Astrocyte of the spinal cord (primary cell): ENCODE measurements at places on chromosomes 13 and 19.

DNA sequence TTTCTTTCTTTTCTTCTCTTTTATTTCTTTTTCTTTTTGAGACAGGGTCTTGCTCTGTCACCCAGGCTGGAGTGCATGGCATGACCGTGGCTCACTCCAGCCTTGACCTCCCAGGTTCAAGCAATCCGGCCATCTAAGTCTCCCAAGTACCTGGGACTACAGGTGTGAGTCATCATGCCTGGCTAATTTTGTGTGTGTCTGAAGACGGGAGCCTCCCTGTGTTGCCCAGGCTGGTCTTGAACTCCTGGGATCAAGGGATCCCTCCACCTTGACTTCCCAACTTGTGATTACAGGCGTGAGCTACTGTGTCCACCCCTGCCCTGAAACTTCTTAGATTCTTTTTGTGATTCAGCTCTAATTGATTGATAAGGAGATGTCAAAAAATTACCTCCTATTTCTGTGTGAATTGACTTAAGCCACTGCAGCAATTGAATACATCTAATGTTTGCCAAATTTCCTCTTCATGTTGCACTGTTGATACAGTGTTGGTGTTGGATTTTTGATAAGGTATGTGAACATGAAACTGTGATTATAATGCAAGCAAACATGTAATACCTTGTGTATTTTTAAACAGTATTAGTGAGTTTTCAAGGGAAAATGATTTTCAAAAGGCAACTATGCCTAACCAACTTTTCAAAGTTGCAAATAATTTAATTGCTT, 22.6 kb downstream of the KLF5 start:
- DNase-seq, result no peak

- DNase-seq, result no peak
Observed at GRCh38 chr13:29948244-29948643, 97.8 kb upstream of the UBL3 start.

DNA sequence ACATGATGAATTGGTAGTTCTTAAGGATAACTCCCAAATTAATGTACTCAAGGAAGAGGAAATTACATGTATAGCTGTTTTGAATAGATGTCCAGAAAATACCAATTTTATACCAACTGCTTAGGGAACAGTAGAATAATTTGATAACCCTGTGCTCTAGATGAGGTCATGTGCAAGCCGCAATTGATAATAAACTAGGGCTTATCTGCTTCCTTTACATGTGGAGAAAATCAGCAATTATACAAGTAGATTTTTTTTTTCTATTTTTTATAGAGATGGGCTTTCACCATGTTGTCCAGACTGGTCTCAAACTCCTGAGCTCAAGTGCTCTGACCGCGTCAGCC, 9.3 kb downstream of the TPT1 start:
- no peak for DNase-seq

- peak; percentile 47 for DNase-seq
Observed at GRCh38 chr19:55579766-55580621, 654 bp downstream of the ZNF579 start.

GRCh38 chr19:29622166-29623070, 16.3 kb downstream of the POP4 start:
- DNase-seq, result peak; percentile 10

DNA sequence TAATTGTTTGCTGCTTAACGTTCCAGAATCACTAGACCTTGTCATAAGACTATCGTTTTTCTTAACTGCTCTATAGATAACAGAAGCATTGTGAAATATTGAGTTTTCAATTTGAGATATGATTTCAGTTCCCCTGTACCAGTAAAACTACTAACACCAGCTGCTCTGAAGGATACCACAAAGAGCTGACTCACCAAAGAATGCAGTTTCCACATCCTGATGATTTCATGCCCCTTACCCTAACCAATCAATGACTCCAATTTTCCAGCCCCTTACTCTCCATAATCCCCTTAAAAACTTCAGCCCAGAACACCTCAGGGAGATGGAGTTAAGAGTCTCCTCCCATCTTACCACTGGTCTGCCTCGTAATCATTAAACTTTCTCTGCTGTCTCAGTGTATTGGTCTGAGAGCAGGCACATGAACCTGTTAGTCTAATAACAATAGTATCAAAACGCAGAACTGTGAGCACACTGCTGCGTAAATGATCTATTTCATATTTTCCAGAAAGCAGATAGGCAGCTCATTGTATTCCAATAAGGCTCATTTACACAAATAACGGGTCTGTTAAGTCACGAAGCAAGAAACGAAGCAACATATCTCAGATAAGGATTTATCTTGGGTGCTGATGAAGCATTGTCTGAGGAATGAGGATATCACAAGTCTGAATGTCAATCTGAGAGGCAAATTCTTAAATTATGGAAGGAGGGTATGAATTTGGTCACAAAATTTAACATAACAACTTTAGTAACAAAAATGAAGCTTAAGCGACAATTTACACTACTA, 14.1 kb upstream of the CCNA1 start:
- peak; percentile 73 for DNase-seq

GRCh38 chr19:34220472-34221063, 33.8 kb upstream of the GARRE1 start:
- peak; percentile 57 for DNase-seq

DNA sequence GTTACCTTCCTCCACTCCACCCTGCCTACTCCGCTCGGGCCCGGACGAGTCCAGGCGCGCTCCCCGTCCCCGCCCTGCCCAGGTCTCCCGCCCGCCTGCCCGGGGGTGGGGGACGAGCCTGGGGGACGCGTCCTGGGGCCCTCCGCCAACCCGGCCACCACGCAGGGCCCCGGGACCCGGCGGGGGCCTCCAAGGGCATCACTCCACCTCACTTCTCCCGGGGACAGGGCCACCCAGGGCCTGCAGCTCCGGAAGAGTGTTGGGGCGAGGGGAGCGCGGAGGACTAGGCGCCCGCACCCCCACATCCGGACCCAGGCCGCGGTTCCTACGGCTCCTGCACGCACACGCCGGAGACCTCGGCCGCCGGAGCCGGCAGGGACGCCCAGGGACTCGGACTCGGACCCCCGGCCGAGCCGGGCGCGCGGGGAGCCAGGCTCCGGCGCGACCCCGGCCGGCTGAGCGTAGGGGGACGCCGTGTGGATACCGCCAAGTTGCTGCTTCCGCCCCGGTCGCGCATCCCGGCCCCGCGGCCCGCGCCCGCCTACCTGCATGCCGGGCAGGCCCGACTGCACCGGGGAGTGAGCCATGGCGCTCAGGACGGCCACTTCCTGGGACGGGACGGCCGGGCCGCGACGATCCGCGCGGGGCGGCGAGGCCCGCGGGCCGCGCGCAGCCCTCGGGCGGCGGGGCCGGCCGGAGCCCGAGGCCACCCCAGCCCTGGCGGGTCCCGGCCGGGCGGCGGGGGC, 534 bp downstream of the STK24 start:
- DNase-seq, result no peak

DNA sequence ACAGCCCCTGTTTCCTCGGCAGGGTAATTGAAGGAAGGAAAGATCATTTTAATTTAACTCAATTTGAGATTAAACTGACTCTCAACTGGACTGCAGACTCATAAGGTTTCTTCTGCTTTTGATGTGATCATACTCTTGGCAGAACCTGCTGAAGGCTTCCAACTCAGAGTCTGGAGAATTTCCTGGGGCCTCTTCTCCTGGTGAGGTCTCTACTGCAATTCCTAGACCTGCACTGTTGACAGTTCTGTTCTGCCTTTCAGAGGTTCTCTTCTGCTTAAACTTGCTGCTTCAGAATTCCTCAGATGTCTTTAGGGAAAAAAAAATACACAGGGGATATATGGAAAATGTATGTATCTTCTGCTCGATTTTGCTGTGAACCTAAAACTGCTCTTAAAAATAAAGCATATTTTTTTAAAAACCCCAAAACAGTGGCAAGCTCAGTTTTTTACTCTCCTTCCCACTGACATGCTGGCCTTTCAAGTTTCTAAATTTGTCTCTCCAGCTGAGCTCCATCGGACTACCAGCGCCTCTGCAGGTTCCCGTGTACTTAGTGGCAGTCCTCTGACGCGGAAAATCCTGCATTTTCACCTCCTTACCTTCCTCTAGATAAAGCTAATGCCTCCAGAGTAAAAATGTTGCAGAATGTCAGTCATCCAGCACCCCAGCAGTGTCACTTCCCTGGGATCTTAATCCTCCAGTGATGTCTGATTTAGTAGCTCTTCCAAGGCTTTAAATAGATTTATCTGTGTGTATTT, 733.5 kb upstream of the SGCG start:
- no peak for DNase-seq

DNA sequence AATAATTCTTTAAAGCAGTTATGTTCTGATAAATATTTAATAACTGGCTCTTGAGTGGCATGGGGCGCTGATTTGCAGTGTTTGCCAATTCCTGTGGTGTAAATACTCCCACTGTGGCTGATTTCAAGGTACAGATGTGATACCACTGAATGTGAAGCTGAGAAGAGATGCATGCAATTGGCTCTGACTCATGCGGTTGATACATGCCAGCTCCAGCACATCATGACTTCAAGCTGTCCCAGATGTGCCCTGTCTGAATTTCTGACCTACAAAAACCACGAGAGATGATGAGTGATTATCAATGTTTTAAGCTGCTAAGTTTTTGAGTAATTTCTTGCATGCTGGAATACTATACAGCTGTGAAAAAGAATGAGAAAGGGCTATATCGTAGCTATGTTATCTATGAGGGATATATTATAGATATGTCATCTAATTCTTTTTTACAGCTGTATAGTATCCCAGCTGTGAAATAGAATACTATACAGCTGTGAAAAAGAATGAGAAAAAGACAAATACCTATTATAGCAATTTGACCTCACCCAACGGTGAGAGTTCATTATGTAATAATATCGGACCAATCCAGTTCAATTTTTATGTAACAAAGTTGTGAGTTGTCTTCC, 7.6 kb upstream of the ACSBG2 start:
- DNase-seq, result no peak

- no peak for DNase-seq
Observed at GRCh38 chr13:36163286-36163685, 32.1 kb upstream of the DCLK1 start.

GRCh38 chr13:41232578-41233480, 30.5 kb downstream of the MTRF1 start:
- no peak for DNase-seq

DNA sequence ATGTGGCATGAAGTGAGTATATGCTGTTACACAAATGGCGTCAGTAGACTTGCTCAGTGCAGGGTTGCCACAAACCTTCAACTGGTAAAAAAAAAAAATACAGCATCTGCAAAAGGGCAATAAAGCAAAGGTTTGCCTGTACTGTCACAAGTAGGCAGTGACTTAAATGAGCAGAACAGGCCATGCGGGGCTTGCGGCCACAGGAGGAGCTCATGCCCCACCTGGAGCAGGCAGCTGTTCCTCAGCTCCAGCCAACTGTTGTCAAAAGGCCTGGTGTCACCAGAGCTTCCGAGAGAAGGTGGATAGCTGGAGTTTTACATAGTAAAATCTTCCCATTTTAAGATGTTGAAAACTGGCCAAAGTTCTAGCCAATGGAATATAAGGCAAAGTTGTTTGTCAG, 7.7 kb downstream of the ATP7B start:
- DNase-seq, result no peak

GRCh38 chr13:75061909-75062308, 420.1 kb downstream of the TBC1D4 start:
- no peak for DNase-seq

GRCh38 chr13:75325711-75326110, 156.3 kb downstream of the TBC1D4 start:
- no peak for DNase-seq

DNA sequence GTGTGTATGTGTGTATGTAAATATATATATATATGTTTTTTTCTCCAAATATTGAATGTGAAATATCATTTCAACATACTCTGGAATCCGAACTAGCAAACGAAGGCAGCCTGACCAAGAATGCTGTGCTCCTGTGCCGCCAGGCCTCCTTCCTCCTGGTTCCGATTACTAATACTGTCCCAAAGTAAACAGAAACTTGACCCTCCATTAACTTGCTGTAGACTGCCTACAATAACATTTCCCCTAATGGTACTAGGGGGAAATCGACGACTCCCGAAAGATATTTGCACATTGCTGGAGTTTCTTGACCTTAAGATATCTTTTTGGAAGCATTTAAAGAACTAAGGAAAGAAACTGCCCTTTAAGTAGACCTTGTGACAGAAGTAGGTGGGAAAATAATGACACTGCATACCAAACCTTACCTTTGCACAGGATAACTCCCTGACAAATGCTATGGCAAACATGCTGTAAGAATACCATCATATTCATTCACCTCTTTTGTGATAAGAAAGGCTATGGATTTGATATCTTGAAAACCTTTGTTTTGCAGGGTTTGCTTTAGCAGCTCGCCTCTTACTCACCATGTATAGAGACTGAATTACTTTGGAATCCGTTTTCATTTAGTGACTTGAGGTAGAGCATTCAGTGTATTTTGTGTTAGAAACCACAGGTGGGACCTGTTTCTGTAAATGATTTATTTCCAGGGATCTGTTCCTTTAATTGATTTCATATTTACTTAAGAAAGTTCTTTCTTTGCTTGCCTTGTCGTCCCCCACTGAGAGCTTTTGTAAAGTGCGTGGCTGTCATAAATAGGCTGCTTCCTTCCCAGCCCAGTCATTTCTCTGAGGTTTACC, 80.1 kb downstream of the KLF5 start:
- DNase-seq, result peak; percentile 12

- DNase-seq, result no peak
Observed at GRCh38 chr19:32626969-32627368, 46.0 kb downstream of the PDCD5 start.

DNA sequence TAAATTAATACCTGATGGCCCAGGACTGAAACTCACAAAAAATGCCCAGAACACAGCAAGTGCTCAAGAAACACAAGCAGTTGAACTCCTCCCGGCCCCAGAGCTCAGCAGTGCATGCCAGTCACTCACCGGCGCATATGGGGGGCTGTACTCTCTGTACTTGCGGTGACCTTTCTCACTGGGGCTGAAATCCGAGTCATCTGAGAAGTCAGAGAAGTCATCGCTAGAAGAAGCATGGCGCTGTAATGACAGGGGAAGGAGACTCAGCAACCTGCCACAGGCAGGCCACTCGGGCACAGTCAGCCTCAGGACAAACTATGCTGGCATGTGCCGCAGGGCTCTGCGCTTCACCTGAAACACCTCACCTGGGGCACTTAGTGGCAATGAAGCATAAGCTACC, 19.7 kb downstream of the ZC3H4 start:
- DNase-seq, result no peak

- DNase-seq, result no peak
Observed at GRCh38 chr13:44048326-44048725, 168.6 kb downstream of the LACC1 start.

- peak; percentile 19 for DNase-seq
Observed at GRCh38 chr13:23901365-23901764, 4.1 kb upstream of the C1QTNF9B start.

DNA sequence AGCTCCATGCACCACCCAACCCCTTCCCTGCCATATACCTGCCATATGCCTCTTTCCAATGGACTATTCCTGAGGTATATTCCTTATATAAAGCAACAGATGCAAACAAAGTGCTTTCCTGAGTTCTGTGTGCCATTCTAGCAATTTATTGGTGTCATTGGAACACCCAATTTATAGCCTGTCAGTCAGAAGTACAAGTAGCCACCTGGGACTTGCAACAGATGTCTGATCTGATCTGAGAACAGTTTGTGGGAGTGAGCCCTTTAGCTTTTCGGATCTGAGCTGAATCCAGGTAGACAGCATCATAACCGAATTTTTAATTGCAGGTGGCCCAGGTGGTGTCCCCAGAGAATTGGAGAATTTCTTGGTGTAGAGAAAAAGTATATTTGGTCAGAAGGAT, 963 bp upstream of the FPR3 start:
- no peak for DNase-seq
